ENCODE measurements at places on chromosomes 3 and 15.

DNA sequence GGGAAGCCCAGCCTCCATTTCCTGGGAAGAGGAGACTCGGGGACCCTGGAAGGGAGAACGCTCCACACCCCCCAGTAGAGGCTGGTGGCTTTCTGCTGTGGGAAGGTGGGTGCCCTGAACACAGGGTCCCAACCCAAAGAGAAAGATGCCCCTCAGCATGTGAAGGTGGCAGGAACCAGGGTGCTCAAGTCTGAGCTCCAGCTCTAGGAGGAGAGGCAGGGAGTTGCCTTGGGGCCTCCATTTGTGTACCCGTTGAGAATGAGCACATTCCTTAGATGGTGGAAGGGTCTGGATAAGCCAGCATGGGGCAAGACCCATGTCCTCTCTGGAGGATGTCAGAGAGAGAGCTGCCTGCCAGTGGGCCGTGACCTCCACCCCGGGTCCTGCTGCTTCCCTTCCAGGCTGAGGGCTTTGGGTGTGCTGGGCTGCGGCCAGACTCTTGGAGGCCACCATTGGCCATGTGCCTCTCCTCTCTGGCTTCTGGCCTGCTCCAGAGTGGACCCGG, 212.4 kb downstream of the TBC1D2B start:
- no peaks in the 10 kb centered on the region for H3K4me1 ChIP-seq
- no peaks in the 10 kb centered on the region for H3K36me3 ChIP-seq
- H3K27me3 ChIP-seq, result peaks cover 3% of the 10 kb centered on the region
- no peak overlapping the region for H3K27ac ChIP-seq
- DNase-seq, result no peak

DNA sequence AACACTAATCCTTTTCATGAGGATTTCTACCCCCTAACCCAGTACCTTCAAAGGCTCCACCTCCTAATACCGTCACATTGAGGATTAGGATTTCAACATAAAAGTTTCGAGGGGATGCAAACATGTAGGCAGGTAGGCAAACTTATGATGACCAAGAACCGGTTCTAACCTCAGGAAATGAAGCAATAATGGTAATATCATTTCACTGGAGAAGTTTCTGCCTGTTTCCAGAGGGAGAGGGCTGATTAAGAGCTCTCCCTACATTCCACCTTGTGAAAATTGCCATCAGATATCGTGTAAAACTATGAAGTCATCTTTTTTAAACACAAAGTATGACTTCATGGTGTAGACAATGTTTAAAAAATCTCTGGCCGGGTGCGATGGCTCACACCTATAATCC, 31.6 kb downstream of the NKIRAS1 start:
- no peaks in the 10 kb centered on the region for H3K27me3 ChIP-seq
- no peak overlapping the region for H3K4me3 ChIP-seq
- H3K4me1 ChIP-seq, result peaks cover 10% of the 10 kb centered on the region
- DNase-seq, result no peak

DNA sequence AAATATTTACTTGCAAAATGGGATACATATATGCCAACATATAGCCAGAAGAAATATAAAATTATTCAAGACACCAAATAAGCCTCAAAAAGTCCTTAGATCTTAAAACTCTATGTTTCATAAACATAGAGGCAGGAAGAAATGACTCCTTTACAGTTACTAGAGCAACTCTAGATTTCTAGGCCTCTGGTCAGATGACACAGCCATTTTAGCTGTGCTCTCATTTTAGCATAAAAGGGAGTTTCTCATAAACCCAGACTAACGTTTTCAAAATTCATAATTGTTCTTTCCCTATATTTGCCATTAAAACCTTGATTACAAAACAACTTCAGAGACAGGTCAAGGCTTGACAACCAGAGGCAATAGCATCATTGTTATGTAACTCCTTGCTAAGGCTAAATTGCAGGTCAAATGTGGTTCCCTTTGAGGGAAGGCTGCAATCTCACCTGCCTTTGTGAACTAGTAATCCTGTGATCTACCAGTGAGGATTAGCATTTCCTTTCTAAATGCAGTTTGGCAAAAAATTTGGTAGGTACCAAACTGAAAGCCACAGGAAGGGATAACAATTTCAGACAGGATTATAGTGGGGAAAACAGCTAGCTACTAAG, 8.2 kb downstream of the THOC7 start:
- H3K4me1 ChIP-seq, result peaks cover 15% of the 10 kb centered on the region
- no peak overlapping the region for H3K4me3 ChIP-seq
- H3K27ac ChIP-seq, result 0 out of 2 replicates have a peak overlapping the region, but pooled peaks have one; percentile 1
- peak; percentile 26 for DNase-seq
- H3K36me3 ChIP-seq, result no peaks in the 10 kb centered on the region
- no peaks in the 10 kb centered on the region for H3K27me3 ChIP-seq

DNA sequence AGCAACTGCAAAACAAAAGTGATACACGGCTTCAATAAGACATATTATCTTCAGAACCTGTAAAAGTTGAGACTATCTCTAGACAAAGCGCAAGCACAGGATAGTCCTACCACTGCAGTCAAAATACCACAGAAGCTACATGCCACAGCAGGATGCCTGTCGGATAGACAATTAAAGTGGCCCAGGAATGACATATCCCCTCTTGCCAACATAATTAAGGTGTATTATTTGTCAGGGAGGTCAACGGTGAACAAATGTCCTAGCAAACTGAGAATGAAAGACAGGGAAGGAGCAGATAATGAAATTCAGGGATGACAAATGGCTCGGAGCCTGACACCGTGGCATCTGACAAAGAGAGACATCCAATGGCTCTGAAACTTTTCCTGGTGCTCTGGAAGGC, 185.7 kb downstream of the MECOM start:
- no peaks in the 10 kb centered on the region for H3K4me1 ChIP-seq
- no peak overlapping the region for H3K4me3 ChIP-seq
- no peak overlapping the region for H3K27ac ChIP-seq
- no peaks in the 10 kb centered on the region for H3K36me3 ChIP-seq
- DNase-seq, result no peak

DNA sequence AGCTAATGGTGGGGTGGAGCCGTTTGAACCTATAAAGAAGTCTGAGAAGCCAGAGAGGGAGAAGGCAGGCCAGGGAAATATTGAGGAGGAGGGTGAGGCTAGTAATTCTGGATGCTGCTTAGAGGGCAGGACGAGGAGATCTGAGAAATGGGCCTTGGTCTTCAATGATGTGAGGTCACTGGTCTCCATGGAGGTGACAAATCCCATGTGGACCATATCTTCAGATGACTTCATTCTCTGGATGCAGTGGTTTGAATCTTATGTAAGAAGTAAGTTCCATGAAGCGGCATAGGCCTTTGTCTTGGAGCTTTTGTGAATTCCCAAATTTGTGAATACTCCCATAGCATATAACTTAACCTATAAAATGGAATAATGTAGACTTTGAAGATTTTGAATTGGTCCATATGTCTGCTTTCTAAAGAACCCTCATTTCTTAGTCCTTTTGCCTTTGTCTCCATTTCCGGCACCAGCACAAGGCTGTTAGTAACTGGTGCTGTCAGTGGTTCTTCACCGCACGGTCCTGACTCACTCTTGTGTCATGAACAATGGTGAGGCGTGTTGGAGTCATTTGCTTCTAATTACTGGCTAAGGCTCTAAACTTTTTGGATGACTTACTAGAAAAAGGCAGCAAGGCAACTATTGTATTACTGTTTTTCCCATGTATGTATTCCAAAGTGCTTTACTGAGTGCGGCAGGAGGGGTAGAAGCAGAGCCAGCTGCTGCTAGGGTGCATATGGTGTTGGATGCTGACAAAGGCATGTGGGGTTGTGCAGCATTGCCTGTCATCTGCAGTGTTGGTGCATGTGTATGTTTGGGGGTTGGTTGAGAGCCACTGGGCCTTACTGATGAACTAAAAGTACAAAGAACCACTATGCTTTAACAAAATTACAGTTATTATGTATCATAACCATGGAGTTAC, 279.3 kb upstream of the C2CD4B start:
- H3K4me1 ChIP-seq, result peaks cover 44% of the 10 kb centered on the region
- peak overlapping the region; percentile 1 for H3K4me3 ChIP-seq
- no peaks in the 10 kb centered on the region for H3K27me3 ChIP-seq
- H3K27ac ChIP-seq, result peak overlapping the region; percentile 89
- peak; percentile 98 for DNase-seq

- no peak overlapping the region for H3K4me3 ChIP-seq
- H3K27ac ChIP-seq, result no peak overlapping the region
- H3K36me3 ChIP-seq, result no peaks in the 10 kb centered on the region
- no peaks in the 10 kb centered on the region for H3K4me1 ChIP-seq
- H3K27me3 ChIP-seq, result no peaks in the 10 kb centered on the region
- no peak for DNase-seq
These were observed 61.9 kb downstream of the LRRK1 start for GRCh38 chr15:100981086-100981485.

DNA sequence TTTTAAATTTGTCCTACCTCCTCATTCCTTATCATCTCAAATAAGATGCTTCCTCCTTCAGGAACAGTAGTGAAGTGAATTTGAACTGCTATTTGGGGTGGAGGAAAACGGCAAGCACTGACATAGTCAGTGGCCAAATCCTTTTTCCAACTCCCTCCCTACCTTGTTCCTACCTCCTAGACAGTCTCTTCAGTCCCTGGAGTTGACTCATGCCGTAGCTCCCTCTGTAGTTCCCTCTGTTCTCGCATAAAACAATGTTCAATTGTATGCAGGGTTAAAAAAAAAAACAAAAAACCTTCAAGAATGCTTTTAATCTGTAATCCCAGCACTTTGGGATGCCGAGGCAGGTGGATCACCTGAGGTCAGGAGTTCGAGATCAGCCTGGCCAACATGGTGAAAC, 1.4 kb downstream of the UBR1 start:
- peak overlapping the region; percentile 87 for H3K4me3 ChIP-seq
- H3K36me3 ChIP-seq, result no peaks in the 10 kb centered on the region
- peak; percentile 19 for DNase-seq
- H3K4me1 ChIP-seq, result peaks cover 17% of the 10 kb centered on the region

DNA sequence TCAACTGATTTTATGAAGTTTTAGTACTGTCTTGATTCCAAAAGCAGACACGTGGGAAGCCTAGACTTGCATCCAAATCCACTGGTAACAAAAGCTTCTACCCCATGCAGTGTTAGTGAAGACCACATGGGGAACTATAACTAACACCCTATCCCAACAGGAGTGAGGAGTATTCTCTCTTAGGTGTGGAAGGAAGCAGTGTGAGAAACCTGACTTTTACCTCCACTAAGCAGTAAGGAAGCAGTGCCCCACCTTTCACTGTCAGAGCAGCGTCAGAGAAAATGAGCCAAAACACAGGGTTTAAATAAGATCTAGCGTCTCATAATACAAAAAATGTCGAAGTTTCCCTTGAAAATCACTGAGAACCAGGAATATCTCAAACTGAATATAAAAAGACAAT, 60.5 kb downstream of the DLG1 start:
- no peak for DNase-seq
- no peaks in the 10 kb centered on the region for H3K4me1 ChIP-seq
- no peaks in the 10 kb centered on the region for H3K27me3 ChIP-seq
- H3K27ac ChIP-seq, result no peak overlapping the region
- no peak overlapping the region for H3K4me3 ChIP-seq
- H3K36me3 ChIP-seq, result peaks cover 6% of the 10 kb centered on the region
